ENCODE measurements at places on chromosomes 6 and 20.

DNA sequence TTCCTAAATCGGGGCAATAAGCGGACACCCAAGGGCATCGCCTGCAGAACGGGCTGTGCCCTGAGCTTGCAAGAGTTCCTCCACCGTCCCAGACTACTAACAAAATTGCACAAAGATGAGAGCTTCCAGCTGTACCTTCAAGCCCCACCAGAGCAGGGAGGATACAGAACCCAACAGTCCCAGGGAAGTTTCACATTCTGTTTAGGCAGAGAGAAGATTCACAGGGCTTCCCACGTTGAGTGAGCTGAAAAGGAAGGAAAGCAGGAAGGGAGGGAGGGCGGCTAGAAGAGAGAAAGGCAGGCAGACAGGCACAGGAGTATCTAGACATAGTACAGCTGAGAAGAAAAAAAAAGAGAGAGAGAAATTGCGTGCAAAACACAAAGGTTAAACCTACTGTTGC is 112.6 kb upstream of the AFDN start:
- H3K27me3 ChIP-seq: peaks cover 10% of the 10 kb centered on the region
- no peak overlapping the region for H3K4me3 ChIP-seq
- H3K36me3 ChIP-seq: no peaks in the 10 kb centered on the region
- no peak for DNase-seq

DNA sequence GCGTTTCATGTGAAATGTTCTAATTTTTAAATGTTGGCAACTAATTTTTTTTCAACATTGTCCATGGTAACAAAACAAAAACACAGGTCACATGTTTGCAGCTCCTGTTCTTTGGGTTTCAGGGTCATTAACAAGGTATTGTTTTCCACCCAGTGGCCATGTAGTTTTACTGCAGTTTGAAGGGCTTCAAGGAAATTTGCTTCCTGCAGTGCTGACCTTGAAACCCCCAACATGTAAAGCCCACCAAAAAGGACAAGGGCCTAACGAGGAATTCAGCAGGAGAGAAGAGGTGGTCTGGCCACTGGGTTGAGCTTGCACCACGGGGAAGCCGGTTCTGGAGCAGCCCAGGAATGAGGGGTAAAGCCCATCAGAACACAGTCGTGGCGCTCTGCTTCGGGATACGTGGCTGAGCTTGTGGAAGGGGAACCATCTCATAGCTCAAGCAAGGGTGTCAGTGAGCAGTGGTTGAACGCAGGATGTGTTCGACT is 13.9 kb upstream of the KLHL31 start:
- peak; percentile 36 for DNase-seq
- H3K27ac ChIP-seq: no peak overlapping the region
- H3K27me3 ChIP-seq: no peaks in the 10 kb centered on the region
- H3K4me1 ChIP-seq: no peaks in the 10 kb centered on the region
- H3K36me3 ChIP-seq: no peaks in the 10 kb centered on the region

DNA sequence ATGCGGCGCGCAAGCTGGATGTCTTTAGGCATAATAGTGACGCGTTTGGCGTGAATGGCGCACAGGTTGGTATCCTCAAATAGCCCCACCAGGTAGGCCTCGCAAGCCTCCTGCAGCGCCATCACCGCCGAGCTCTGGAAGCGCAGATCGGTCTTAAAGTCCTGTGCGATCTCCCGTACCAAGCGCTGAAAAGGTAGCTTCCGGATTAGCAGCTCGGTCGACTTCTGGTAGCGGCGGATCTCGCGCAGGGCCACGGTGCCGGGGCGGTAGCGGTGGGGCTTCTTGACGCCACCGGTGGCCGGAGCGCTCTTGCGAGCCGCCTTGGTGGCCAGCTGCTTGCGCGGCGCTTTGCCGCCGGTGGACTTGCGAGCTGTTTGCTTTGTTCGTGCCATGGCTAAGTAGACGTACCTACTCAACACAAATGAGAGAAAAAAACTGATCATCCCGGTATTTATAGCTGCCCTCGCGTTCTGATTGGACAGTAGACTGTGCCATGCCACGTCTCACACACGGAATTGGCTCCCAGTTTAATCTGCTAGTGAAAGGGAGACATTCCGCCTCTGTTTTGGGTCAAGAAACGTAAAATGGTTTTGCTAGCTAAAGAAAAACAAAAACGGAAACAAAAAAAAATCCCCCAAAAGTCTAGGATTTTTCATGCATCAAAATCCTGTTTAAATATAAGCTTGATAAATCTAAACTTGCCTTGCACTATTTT is 40.1 kb downstream of the OR2B2 start:
- peak; percentile 95 for DNase-seq
- H3K27me3 ChIP-seq: no peaks in the 10 kb centered on the region
- peaks cover 33% of the 10 kb centered on the region for H3K4me1 ChIP-seq
- no peaks in the 10 kb centered on the region for H3K36me3 ChIP-seq
- peak overlapping the region; percentile 77 for H3K4me3 ChIP-seq

- H3K4me3 ChIP-seq: no peak overlapping the region
- no peak for DNase-seq
- no peak overlapping the region for H3K27ac ChIP-seq
- no peaks in the 10 kb centered on the region for H3K4me1 ChIP-seq
- no peaks in the 10 kb centered on the region for H3K27me3 ChIP-seq
Measured at GRCh38 chr6:30979141-30979540, 4.4 kb upstream of the MUC21 start.

DNA sequence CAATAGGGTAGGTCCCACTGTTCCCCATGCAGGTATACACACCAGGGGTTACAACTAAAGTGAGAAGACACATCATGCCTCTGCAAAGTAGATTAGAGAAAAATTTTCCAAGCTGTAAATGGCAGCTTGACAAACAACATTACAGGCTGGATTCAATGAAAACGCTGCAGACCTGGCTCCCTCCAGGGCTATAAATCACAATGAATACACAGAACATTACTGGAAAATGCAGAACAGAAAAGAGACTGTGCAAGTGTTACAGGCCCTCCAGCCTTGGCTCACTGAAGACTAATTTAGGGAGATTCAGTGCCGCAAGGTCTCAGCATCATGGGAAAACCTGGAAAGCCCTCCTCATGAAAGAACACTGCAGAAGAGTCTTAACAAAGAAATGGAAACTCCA is 207.8 kb downstream of the KHDC1L start:
- H3K27ac ChIP-seq: no peak overlapping the region
- DNase-seq: no peak
- no peaks in the 10 kb centered on the region for H3K27me3 ChIP-seq
- no peak overlapping the region for H3K4me3 ChIP-seq
- no peaks in the 10 kb centered on the region for H3K36me3 ChIP-seq
- no peaks in the 10 kb centered on the region for H3K4me1 ChIP-seq

DNA sequence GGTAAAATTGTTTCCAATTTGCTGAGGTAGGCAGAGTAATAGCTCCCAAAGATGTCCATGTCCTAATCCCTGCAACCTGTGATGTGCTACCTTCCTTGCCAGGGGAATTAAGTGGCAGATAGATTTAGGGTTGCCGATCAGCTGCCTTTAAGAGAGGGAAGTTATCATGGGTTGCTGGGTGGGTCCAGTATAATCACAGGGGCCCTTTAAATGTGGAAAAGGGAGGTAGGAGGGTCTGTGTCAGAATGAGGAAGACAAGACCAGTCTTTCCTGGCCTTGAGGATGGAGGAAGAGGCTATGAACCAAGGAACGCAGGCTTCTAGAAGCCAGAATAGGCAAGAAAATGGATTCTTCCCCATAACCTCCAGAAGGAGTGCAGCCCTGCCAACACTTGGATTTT is 50.7 kb downstream of the CTCFL start:
- no peak for DNase-seq
- H3K4me1 ChIP-seq: peaks cover 16% of the 10 kb centered on the region
- no peaks in the 10 kb centered on the region for H3K27me3 ChIP-seq
- H3K4me3 ChIP-seq: no peak overlapping the region
- H3K27ac ChIP-seq: no peak overlapping the region
- no peaks in the 10 kb centered on the region for H3K36me3 ChIP-seq

- H3K36me3 ChIP-seq: no peaks in the 10 kb centered on the region
- no peaks in the 10 kb centered on the region for H3K4me1 ChIP-seq
- no peaks in the 10 kb centered on the region for H3K27me3 ChIP-seq
- H3K4me3 ChIP-seq: no peak overlapping the region
Measured at GRCh38 chr6:168534265-168534664, 93.3 kb downstream of the SMOC2 start.

- no peak for DNase-seq
- no peak overlapping the region for H3K4me3 ChIP-seq
- H3K4me1 ChIP-seq: no peaks in the 10 kb centered on the region
- H3K36me3 ChIP-seq: no peaks in the 10 kb centered on the region
- no peaks in the 10 kb centered on the region for H3K27me3 ChIP-seq
Measured at GRCh38 chr6:85130743-85131142, 319.1 kb upstream of the NT5E start.

GRCh38 chr6:137111296-137112066 is 62.0 kb downstream of the IL22RA2 start:
- DNase-seq: no peak
- H3K27me3 ChIP-seq: no peaks in the 10 kb centered on the region
- no peak overlapping the region for H3K27ac ChIP-seq
- no peaks in the 10 kb centered on the region for H3K36me3 ChIP-seq

DNA sequence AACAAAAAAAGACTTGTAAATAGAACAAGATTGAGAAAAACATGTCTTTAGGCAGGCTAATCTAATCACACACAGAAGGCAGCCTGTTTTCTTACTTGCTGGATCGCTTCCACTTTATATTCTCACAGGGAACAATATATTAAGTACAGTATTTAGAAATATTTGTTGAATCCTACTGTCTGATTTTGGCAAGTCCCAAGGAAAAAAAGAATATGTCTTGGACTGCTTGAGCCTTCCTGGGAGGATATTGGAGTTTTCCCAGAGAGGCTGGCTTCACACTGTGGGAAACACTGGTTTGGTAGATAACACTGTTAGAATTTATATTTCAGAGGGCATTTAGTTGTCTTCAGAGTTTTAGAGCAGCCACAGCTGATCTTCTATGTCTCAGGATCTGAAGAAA is 229.7 kb downstream of the PRL start:
- H3K27ac ChIP-seq: no peak overlapping the region
- H3K4me1 ChIP-seq: no peaks in the 10 kb centered on the region
- no peaks in the 10 kb centered on the region for H3K36me3 ChIP-seq
- H3K27me3 ChIP-seq: no peaks in the 10 kb centered on the region
- H3K4me3 ChIP-seq: no peak overlapping the region

- no peak overlapping the region for H3K4me3 ChIP-seq
- no peaks in the 10 kb centered on the region for H3K4me1 ChIP-seq
- no peak for DNase-seq
- H3K27me3 ChIP-seq: no peaks in the 10 kb centered on the region
Measured at GRCh38 chr6:128511506-128511905, 8.9 kb downstream of the PTPRK start.

DNA sequence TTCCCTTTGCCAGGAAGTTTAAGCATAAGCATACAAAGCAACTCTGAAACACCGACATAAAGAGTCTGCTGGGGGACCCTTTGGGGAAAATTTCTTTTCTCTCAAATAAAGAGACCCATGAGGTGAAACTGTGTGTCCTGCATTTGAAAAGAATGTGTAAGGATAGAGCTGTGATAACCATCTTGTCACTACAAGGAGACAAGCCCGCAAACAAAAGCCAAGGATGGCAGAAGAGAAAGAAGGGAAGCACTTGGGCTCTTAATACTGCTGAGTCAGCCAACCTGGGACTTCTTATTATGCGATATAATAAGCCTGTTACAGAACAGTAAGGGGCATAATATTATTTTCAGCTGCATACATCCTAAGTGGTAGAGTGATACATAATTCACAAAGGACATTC is 52.5 kb downstream of the NUDT3 start:
- H3K4me3 ChIP-seq: no peak overlapping the region
- no peaks in the 10 kb centered on the region for H3K27me3 ChIP-seq
- DNase-seq: no peak
- no peak overlapping the region for H3K27ac ChIP-seq
- peaks cover 6% of the 10 kb centered on the region for H3K4me1 ChIP-seq

DNA sequence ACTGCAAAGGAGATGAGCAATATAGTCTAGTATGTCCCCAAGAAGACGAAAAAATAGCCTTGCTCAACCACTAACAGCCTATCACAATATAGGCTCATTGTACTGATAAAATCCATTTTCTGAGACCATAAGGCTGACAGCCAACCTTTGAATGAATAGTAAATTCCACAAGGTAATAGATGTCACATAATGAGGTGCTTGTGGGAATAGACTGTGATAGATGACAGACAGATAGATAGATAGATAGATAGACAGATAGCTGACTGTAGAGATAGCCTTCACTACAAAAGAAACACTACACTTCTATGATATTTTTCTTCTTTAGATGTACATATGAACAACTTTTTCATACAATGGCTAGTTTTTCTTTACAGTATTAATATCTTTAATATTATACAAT is 760.3 kb upstream of the NRSN1 start:
- DNase-seq: no peak
- H3K36me3 ChIP-seq: no peaks in the 10 kb centered on the region
- H3K4me3 ChIP-seq: no peak overlapping the region
- no peaks in the 10 kb centered on the region for H3K27me3 ChIP-seq
- no peaks in the 10 kb centered on the region for H3K4me1 ChIP-seq
- no peak overlapping the region for H3K27ac ChIP-seq

DNA sequence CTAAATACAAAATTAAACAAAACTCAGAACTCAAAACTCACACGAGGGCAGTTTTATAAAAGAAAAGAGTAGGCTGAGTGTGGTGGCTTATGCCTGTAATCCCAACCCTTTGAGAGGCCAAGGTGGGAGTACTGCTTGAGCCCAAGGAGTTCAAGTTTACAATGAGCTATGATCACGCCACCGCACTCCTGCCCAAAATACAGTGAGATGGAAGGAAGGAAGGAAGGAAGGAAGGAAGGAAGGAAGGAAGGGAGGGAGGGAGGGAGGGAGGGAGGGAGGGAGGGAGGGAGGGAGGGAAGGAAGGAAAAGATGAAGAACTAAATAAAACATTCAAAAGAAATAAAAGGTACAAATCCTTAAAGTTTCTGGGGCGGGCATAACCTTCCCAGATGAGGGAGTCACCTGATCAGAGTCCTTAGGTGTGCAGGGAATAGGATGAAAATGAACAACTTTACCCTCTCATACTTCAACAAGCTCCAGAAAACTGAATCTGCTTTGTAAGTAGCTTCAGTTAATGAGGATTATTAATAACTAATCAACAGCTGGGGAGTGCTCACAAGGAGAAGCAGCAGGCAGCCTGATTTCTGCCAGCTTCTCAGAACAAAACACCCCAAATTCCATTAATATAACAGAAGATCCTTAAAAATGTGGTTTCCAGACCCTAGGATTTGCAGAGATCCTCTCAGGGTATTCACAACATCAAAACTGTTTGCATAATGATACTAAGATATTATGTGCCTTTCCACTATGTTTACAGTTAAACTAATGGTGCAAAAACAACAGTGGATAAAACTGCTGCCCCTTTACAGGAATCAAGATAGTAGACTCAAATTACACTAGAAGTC is 21.8 kb downstream of the LMBRD1 start:
- H3K27me3 ChIP-seq: no peaks in the 10 kb centered on the region
- H3K4me3 ChIP-seq: no peak overlapping the region
- DNase-seq: no peak
- H3K27ac ChIP-seq: no peak overlapping the region

All from CD4-positive, alpha-beta memory T cell (primary cell).